ENCODE measurements at places on chromosomes 4 and X.

GRCh38 chr4:160180211-160180610 lies 1077.3 kb downstream of the RAPGEF2 start:
- no peak for DNase-seq

DNA sequence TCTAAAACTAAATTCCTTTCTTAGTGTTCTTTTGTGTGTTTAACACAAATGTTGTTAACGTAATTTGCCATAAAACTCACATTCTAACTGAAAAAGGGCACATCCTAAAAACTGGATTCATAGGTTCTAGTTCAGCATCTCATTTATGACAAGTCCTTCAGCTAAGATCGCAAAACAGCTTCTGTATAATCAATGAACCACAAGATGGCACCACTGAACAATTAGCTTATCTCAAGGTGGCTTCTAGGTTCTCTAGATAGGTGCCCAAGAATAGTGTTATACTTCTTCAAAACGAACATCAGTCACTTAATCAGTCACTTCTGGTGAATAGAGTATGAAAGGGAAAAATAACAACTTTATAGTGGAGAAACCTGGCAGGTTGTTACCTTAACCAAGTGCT lies 54.3 kb downstream of the NRK start:
- no peak for DNase-seq

DNA sequence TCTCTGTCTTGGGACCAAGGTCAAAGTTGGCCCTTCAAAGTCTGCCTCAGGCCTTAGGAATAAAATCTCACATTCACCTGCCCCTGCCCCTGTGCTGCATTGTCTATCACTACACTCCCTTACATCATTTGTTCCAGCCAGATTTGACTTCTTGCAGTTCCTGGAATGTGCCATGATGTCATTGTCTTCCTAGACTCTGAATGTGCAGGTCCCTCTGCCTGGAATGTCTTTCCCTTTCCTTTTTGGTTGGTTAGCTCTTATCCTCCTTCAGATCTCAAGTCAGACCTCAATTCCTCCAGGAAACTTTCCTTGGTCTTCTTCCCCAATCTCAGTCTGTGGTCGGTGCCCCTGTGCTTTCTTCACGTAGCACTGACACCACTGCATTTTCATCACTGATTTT lies 67.7 kb upstream of the EFNB1 start:
- DNase-seq = no peak

DNA sequence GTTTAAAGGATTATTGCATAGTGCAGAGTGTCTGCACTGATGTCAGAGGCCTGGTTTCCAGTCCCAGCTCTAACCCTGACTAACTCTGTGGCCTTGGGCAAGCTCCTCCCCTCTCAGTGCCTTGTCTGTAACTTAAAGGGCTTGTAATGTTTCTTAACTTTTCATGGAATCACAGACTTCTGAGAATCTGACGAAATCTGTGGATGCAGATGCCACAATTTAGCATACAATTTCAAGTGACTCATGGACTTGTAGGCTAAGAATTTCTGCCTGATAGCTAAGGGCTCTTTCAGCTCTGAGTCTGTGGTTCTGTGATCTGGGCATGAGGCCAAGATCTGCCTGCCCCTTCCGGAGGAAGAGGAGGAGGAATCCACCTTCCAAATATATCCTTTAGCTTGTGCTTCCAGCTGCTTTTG lies 236.9 kb downstream of the AR start:
- DNase-seq = peak; percentile 89

- DNase-seq = no peak
These were observed 26.0 kb downstream of the MANBA start for GRCh38 chr4:102734591-102735385.

All from lower leg skin (tissue), 4 donors.